NCI-H1436 (cell line): ENCODE measurements at places on chromosomes 5 and 9.

GRCh38 chr5:171986772-171987171 lies 19.7 kb downstream of the FBXW11 start:
- no peak for DNase-seq

GRCh38 chr5:72658161-72658560 lies 151.0 kb upstream of the ZNF366 start:
- DNase-seq: no peak

- DNase-seq: no peak
Measured at GRCh38 chr9:86767373-86767772, 179.9 kb downstream of the GAS1 start.

- DNase-seq: no peak
Measured at GRCh38 chr5:85441156-85441555, 1056.5 kb upstream of the EDIL3 start.

GRCh38 chr9:121292801-121293241 lies 24.9 kb downstream of the GSN start:
- no peak for DNase-seq

DNA sequence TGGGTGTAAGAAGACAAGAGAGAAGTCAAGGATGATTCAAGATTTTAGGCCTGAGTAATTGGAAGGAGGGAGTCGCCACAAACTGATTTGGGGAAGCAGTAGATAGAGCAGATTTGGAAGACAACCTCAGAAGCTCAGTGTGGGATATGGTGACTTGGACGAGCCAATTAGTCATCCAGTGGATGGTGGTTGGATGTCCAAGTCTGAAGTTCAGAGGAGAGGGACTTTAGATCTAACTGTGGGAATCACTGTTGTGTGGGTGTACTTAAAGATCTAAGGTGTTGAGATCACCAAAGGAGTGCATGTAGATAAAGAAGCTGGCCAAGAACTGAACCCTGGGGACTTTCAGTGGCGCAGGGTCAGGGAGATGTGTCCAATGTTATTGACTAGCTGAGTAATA lies 2.2 kb downstream of the IDNK start:
- DNase-seq: no peak

- no peak for DNase-seq
Measured at GRCh38 chr5:77725616-77726015, 50.5 kb downstream of the TBCA start.

- no peak for DNase-seq
Measured at GRCh38 chr5:22663134-22663533, 190.0 kb downstream of the CDH12 start.

DNA sequence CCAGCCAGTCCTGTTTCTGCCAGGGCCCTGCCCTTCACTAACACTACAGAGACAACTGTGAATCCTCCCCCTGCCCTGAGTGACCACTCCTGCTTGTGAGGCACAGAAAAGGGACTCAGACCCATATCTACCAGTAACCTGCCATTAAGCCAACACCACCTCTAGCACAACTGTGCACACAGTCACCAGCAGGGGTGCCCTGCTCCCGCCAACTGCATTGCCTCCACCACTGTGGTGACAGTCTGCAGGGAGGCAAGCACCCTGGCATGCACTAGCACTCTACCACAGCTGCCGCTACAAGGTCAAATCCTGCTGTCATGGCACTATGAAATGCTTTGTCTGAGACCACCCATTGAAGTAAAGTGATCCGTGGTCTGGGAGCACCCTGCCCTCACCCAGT lies 1028.5 kb upstream of the CDH9 start:
- no peak for DNase-seq

- no peak for DNase-seq
Measured at GRCh38 chr9:133168432-133168831, 4.7 kb upstream of the GBGT1 start.

GRCh38 chr5:159156426-159157238 lies 52.7 kb downstream of the RNF145 start:
- DNase-seq: peak; percentile 66

- DNase-seq: no peak
Measured at GRCh38 chr9:89802781-89803355, 198.1 kb downstream of the GADD45G start.

DNA sequence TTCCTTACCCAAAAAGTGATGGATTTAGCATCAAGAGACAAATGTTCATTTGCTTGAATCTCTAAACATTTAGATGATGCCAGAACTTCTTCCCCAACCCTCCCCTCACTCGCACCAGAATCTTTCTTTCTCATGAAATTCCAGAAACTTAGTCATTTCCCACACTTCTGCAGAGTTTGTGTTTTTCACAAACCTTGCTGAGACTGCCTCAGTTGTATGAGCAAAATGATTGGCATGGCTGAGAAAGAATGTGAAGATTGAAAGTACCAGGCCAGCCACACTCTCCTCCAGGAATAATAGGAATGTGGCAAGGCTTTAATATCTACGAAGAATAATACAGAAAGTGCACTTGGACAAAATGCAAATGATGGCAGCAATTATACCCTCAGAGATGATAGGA lies 428.3 kb upstream of the CDH6 start:
- DNase-seq: no peak

GRCh38 chr5:121693864-121694263 lies 157.8 kb upstream of the FTMT start:
- DNase-seq: no peak

DNA sequence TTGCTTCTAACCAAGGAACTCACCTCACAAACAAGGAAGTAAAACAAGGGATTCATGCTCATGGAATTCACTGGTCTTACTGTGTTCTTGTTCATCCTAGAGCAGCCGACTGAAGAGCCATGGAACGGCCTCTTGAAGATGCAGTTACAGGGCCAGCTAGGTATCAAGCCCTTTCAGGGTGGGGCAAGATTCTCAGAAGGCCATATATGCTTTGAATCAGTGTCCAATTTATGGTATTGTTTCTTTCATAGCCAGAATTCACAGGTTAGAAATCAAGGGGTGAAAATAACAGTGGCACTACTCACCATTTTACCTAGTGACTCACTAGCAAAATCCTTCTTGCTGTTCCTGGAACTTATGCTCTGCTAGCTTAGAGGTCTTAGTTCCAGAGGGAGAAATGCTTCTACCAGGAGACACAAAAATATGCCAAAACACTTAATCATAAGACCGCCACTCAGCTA lies 159.5 kb upstream of the CDH10 start:
- no peak for DNase-seq

DNA sequence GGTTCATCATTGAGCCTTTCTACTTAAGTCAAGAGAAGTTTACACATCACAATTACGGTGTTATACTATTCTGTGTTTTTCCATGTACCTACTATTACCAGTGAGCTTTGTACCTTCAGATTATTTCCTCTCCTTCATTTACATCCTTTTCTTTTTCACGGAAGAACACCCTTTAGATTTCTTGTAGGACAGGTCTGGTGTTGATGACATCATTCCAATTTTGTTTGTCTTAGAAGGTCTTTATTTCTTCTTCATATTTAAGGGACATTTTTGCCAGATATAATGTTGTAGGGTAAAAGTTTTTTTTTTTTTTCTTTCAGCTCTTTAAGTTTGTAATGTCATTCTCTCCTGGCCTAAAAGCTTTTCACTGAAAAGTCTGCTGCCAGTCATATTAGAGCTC lies 637.1 kb upstream of the RIOK2 start:
- DNase-seq: no peak

DNA sequence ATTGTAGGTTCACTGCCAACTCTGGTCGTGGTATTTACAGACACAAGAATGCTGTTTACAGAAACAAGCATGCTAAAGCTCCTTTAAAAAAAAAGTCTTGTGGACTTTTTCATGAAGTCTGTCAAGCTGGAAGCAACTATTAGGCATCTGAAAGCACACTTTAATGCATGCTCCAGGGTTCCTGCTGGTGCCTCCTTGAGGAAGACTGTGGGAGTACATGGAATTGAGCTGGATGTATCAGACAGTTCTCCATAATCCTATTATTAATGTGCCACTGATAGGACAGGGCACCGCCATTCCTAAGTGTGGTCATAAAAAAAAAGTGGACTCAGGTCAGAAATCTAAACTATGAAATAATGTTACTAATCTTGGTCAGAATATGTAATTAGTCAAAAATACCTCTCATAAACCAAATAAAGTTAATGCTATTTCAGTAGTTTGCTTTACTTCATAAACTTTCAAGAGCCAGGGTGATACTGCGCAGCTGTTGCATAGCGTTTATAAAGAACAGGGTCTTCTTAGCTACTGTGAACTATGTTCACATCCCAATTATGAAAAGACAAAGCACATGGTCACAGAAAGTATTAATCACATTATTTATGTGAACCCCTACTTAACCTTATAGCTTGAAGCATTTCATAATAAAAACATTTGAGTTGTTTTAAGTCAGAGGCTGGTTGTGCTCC lies 390.8 kb upstream of the PTGER4 start:
- DNase-seq: no peak

DNA sequence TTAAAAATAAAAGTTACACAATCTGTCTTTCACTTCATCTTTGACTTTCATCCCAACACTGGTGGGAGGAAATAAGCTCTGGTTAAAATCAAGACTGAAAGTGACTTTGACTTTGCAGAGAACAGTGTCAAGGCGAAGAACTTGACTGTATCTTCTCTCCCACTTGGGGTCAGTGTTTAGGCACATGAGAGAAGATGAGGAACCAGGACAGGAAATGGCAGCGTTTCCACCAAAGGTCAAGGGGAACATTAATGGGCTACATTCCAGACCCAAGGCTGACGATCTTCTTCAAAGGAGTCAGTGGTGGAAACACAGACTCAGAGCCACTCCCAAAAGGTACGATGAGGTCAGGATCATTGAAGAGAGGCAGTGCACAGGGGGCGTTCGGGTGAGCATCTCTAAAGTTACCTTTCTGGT lies 409.5 kb downstream of the ARHGEF28 start:
- DNase-seq: no peak

- DNase-seq: no peak
Measured at GRCh38 chr5:1835431-1835830, 34.2 kb downstream of the NDUFS6 start.

DNA sequence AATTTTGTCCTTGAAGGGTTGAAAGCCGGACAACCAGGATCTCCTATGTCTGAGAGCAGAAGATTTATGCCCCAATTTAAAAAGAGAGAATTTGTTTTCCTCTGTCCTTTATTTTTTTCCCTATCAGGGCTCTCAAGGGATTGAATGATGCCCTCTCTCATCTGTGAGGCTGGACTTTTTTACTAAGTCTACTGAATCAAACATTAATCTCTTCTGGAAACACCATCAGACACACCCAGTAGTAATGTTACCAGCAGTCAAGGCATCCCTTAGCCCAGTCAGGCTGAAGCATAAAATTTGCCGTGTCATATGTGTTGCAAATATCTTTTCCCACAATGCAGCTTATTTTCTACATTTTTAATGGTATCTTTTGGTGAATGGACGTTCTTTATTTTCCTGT lies 1497.9 kb downstream of the MAT2B start:
- no peak for DNase-seq

GRCh38 chr9:90070056-90070455 lies 465.2 kb downstream of the GADD45G start:
- no peak for DNase-seq

DNA sequence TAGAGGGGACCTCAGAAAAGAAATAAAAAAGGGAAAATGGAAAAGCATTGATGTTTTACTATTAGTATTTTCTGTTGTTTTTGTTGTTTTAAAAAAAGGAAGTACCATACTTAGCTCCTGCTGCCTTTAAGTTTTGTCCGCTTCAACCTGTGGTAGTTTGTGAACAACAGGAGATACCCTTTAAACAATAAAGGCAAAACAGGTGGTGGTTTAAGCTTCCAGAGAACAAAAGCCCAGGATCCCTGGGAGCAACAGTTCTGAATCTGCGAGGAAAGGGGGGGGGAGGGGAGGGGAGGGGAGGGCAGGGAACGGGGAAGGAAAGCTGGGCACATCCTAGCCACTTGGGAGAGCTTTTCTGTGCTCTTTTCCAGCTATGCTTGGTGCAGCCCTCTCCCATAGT lies 2.1 kb upstream of the PSIP1 start:
- DNase-seq: no peak

GRCh38 chr5:112779531-112779930 lies 41.8 kb downstream of the APC start:
- DNase-seq: no peak

DNA sequence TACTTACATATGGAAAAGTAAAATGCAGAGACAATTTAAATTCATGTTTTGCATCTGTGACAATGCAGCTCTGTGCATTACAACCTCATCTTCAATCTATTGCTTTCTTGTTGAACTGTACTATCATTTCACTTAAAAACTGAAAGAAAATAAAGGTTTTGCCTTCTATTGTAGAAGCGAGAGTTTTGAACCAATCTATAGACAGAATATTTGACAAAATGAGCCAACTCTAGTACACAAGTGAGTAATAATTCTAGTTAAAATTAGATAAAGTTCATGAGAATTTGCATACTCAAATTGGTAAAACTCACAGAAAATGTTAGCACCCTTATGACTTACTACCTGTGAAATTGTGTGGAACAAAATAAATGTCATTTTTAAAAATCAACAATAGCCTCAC lies 123.7 kb downstream of the EDIL3 start:
- DNase-seq: no peak

- no peak for DNase-seq
Measured at GRCh38 chr9:68739621-68740174, 34.7 kb downstream of the PIP5K1B start.
